ENCODE measurements at places on chromosomes 7 and 10.

DNA sequence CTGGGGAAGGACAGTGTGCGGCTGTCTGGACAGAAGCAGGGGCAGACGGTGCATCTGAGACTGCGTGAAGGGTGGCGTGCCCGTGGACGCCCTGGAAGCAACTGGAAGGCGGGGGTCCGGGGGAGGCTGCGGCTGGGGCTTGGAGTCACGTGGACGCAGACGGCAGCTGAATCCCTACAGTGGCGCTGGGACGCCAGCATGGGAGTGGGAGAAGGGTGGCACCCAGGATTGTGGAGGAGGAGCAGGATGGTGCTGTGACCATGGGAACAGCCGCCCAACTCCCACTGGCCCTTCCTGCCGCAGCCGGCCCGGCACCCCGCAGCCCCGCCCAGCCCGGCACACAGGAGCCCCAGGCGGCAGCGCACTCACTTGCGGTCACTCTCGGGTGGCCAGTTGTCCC, 9.7 kb downstream of the INTS1 start:
- DNase-seq = no peak

- no peak for DNase-seq
Observed at GRCh38 chr10:109906316-109906715, 17.0 kb downstream of the XPNPEP1 start.

DNA sequence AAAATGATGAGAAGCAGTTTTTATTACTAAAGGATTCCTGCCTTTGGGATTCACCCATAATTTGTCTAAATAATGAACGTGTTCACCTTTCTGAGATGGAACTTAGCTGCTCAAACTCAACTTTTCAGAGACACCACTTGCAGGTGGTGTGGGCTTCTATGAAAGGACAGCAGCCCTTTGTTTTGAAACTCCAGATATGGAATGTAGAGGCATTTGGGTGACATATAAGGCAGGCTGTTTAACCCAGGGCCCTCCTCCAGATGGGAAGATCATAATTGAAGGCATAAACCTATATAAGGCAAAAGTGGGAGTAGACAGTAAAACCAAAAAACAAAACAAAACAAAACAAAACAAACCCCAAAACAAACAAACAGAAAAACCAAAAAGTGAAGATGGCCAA, 11.9 kb upstream of the HUS1 start:
- DNase-seq = no peak

- DNase-seq = no peak
Observed at GRCh38 chr7:121873289-121874194, 581 bp downstream of the PTPRZ1 start.

DNA sequence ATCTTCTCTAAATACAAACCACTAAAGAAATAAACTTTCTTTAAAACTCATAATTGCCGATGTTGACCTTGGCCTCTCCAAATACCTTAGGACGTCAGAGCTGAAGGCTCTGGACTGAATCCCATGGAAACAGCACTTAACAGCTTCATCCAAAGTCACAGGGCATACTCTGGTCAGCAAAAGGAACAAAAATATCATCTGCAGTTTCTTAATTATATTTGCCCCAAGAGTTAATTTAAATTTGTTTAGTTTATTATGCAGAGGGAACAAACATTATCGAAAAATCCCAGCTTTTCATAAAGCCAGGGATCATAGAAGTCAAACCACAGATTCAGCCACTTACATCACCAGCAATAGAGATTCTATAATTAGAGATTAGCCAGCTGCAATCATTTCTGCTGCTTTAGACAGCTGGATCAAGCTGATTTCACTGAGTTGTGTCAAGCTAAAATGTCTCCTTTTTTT, 20.5 kb upstream of the FAM13C start:
- no peak for DNase-seq

DNA sequence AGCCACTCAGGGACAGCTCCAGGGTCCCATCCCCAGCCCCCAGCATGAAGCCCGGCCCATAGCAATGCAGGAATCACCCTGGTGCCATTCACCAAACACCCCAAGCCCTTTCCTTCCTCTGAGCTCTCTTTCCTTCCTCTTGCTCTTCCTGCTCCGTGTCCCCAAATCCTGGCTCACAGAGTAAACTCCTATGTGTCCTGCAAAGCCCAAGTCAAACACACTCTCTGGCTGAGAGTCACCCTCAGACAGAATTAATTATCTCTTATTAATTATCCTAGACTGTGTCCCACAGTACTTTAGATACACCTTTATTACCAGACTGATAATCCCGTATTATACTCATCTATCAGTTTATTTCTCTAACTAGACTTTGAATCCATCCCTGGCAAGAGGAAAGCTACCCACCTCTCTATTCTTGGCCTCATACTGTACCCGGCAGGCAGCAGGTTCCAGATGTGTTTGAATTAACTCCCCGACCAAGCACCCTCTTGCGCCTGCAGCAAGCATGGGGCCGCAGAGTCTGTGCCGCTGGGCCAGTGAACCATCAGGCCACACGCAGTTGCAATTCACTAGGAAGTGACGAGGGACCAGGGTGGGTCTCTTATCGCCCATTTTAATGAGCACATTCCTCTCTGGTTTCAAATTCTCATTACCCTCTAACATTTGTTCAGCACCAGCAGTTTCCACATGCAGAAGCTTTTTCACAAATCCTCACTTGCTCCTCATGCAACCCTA, 86.7 kb downstream of the PRKAG2 start:
- no peak for DNase-seq

GRCh38 chr10:132543916-132544743, 6.5 kb downstream of the INPP5A start:
- DNase-seq = no peak

- no peak for DNase-seq
Observed at GRCh38 chr10:61965703-61966395, 64.3 kb downstream of the ARID5B start.

DNA sequence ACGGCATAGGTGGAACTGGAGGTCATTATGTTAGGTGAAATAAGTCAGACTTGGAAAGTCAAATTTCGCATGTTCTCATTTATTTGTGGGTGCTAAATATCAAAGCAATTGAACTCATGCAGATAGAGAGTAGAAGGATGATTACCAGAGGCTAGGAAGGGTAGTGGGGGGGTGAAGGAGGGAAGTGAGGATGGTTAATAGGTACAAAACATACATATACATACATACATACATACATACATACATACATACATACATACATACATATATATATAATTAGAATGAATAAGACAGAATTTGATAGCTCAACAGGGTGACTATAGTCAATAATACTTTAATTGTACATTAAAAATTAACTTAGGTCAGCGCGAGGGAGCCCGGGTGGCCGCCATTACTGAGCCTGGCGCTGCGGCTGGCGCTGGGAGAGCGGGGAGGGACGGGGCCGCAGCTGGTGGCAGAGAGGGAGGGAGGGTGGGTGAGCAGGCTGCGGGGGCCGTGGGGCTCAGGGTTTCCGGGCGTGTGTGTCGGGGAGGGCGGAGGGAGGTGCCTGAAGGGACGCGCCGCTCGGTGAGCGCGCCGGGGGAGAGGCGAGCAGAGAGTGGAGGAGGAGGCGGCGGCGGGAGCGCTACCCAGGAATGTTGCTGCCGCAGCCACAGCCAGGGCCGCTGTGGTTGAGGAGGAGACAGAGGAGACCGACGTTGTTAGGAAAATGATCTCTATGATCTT, 85.8 kb upstream of the EGFR start:
- DNase-seq = peak; percentile 5

GRCh38 chr7:128799451-128799850, 7.7 kb downstream of the CCDC136 start:
- no peak for DNase-seq

DNA sequence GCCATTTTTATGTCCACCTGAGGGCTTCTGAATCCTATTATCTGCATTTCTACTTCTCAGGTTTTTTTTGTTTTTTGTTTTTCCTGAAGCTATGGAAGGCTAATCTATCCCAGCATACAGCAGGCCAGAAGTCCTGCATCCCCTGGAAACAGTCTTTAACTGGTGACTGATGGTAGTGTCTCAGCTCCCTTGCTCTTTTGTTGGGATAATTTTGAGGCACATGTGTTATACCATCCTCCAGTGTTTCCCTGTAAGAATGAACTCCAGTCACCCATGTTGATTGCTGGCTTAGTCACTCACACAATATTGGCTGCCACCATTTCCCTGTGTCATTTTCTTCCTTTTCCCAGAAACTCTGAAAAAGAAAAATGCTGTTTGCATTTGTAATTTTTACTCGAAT, 1094.0 kb upstream of the LRRN3 start:
- DNase-seq = no peak

DNA sequence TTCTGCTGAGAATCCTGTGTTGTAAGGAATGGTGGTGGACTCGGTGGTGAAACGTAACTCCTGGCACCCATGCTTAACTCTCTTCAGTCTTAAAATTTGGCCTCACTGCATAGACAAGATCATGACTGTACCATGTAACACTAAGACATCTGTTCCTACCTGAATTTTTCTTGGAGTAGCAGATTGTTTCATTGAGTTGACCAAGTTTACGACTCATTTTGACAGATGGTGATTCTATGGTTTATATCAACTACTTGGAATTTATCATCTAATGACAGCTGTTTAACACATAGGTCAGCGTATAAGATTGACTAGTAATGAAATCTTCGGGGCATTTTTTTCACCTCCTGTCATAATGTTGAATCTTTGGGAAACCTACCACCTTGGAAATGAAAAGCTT, 184.2 kb downstream of the CELF2 start:
- no peak for DNase-seq

DNA sequence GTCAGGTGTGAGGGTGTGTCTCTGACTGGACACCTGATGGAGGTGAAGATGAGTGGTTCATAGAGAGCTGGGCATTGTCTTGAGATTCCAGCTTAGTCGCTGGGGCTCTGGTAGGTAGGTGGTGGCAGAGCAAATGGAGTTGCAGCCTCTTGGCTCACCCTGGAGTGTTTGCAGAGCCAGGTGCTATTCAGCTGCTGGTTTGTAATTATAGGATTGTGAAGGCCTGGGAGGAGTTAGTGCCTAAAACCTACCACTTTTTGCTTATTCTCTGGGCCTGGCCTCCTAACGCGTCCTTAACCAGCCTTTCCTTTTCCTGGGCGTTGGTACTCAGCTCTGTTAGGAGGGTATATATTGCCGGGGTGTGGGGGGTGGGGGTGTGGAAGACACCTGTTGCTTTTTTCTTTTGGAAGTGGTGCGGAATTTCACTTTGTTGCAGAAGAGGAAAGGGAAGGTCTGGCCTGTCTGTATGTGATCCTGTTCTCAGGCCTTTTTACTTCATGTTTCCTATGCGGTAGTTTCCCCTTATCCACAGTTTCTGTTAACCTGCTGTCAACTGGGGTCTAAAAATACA, 3.2 kb downstream of the PPRC1 start:
- peak; percentile 50 for DNase-seq

DNA sequence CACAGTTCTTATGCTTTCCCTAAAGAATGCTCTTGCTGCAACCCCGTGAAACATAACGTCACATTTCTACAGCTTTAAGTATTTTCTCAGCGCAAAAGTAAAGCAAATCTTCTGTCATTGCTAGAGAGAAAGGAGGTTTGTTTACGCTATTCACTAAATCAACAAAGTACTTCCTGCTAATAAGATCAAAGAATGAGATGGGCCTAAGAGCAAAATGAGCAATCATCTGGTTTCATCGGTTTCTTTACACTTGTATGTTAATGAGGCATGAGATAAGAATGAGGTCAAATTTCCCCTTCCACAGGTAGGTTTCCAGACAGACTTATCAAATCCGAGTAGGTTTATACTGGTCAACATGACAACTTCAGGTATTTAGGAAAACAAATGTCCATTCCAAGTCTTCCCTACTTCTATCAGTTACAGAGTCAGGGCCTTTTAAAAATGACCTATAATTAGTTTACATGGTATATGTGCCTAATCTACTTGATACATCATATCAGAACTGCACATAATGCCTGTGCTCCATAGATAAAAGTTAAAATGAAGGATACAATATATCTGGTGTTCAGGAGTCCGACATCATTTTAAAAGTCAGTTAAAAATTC, 8.4 kb downstream of the USP6NL start:
- DNase-seq = peak; percentile 58

- DNase-seq = no peak
Observed at GRCh38 chr7:38393874-38394273, 120.4 kb upstream of the TARP start.

DNA sequence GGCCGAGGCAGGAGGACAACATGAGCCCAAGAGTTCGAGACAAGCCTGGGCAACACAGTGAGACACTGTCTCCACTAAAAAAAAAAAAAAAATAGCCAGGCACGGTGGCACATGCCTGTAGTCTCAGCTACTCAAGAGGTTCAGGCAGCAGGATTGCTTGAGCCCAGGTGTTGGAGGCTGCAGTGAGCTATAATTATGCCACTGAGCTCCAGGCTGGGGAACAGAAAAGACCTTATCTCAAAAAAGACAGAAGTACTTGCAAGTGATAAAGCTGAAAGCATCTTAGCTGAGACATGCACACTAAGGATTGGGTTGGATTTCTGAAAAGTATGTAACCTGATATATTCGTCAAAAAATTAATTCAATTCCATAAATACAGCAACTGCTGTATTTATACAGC, 68.4 kb downstream of the PPP1R3C start:
- no peak for DNase-seq

- no peak for DNase-seq
Observed at GRCh38 chr10:1670541-1671365, 66.6 kb downstream of the ADARB2 start.

GRCh38 chr7:9955138-9955537, 1018.5 kb upstream of the PHF14 start:
- no peak for DNase-seq

DNA sequence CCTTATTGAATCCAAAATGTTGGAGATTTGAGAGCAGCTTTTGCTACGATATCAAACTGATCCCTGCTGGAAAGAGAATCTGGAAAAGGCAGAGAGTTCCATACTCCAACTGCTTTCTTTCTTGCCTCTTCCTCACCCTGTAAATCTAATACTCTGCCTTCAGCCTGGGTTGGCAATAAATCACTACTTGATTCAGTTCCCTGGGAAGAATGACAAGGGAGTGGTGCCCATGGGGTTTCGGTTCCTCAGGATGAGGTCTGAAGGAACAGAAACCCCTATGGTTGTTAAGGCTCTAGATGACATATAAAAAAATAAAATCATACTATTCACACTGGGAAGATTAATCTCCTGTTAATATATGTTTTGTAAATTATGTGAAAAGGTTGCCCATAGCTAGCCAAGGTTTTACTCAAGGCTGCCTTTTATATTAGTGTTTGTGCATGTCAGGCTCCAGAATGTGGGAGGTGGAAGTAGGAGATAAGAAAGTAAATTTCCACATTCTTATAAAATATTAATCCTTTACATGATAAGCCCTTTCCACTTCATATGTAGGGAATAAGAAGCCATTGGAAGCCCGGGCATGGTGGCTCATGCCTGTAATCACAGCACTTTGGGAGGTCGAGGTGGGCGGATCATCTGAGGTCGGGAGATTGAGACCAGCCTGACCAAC, 106.2 kb upstream of the CACNA2D1 start:
- DNase-seq = no peak

- DNase-seq = no peak
Observed at GRCh38 chr10:112783351-112784021, 166.6 kb upstream of the TCF7L2 start.

- DNase-seq = no peak
Observed at GRCh38 chr7:115749924-115750323, 280.6 kb downstream of the TFEC start.

- no peak for DNase-seq
Observed at GRCh38 chr10:93473804-93474472, 8.2 kb downstream of the MYOF start.

GRCh38 chr10:130218181-130218641, 82.0 kb downstream of the GLRX3 start:
- no peak for DNase-seq

- DNase-seq = no peak
Observed at GRCh38 chr7:668139-668931, 58.2 kb upstream of the DNAAF5 start.

- no peak for DNase-seq
Observed at GRCh38 chr7:152522571-152523067, 86.8 kb upstream of the KMT2C start.

GRCh38 chr7:137074391-137075030, 206.1 kb downstream of the CHRM2 start:
- DNase-seq = no peak
